ENCODE measurements at places on chromosomes 5 and 9.
A peak's percentile ranks its signal among the peaks of the same experiment; 100 is the strongest.

DNA sequence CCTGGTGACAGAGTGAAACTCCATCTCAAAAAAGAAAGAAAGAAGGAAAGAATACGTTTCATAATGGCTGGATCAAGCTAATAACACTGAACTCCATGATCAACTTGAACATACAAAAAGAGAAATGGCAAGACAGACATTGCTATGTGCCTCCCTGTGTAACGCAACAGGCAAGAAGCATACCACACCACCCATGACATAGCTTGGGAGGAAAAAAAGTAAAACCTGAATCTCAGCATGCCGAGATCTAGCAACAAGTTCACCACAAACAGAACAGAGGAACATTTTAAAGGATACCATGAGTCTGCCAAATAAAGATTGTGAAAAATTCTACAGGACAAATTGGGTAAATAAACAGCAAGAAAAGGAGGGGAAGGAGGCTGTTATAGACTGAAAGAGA is 26.7 kb downstream of the HOMER1 start:
- H3K27ac ChIP-seq = no peak overlapping the region
- no peaks in the 10 kb centered on the region for H3K27me3 ChIP-seq
- no peak overlapping the region for H3K4me3 ChIP-seq
- H3K36me3 ChIP-seq = no peaks in the 10 kb centered on the region
- no peak for DNase-seq

GRCh38 chr9:21902136-21902535 is 92.1 kb downstream of the CDKN2A start:
- H3K36me3 ChIP-seq = no peaks in the 10 kb centered on the region
- no peak for DNase-seq
- H3K27me3 ChIP-seq = no peaks in the 10 kb centered on the region
- no peaks in the 10 kb centered on the region for H3K4me1 ChIP-seq
- no peak overlapping the region for H3K27ac ChIP-seq

DNA sequence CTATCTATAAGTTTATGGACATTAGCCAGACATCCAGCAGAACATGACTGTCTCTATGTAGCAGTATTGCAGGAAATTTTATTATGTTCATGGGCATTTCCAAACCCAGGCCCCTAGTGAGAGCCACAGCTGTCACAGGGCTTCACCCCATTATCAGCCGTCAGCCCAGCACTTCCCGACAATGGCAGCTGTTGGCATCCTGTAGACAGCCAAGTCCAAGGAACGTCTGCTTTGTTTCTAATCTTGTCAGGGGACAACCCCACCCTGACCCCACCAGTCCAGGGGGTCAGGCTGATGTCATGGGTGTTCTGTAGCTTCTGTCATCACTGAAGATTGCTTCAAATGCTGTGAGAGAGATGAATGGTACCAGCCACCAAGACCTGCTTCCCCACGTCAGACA is 565.3 kb upstream of the BRINP1 start:
- no peaks in the 10 kb centered on the region for H3K4me1 ChIP-seq
- H3K36me3 ChIP-seq = no peaks in the 10 kb centered on the region
- H3K27ac ChIP-seq = no peak overlapping the region
- H3K4me3 ChIP-seq = no peak overlapping the region
- no peaks in the 10 kb centered on the region for H3K27me3 ChIP-seq

GRCh38 chr5:93654676-93655075 is 71.7 kb downstream of the NR2F1 start:
- no peaks in the 10 kb centered on the region for H3K27me3 ChIP-seq
- no peak for DNase-seq
- H3K4me1 ChIP-seq = no peaks in the 10 kb centered on the region
- H3K4me3 ChIP-seq = no peak overlapping the region

- H3K36me3 ChIP-seq = no peaks in the 10 kb centered on the region
- no peaks in the 10 kb centered on the region for H3K27me3 ChIP-seq
- no peak overlapping the region for H3K4me3 ChIP-seq
- H3K27ac ChIP-seq = no peak overlapping the region
- DNase-seq = no peak
- no peaks in the 10 kb centered on the region for H3K4me1 ChIP-seq
These were observed 78.5 kb downstream of the KIF4B start for GRCh38 chr5:155091768-155092717.

DNA sequence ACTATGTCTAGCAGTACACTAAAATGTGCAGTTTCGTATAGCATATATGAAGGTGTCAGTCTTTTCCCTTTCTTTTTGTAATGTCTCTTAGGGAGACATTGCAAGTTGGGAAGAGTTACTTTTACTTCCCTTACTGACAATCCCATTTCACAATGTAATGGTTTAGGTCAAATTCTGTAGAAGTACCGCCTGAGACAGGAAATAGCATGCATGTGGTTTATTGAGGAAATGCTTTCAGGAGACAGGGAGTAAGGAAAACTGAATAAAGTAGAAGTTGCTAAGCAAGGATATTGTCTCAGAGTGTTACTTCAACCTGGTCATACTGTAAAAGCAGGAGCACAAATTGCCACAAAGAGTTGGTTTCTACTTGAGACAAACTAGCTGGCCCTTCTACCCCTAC is 32.1 kb upstream of the MSANTD3 start:
- no peak overlapping the region for H3K4me3 ChIP-seq
- no peaks in the 10 kb centered on the region for H3K27me3 ChIP-seq
- H3K27ac ChIP-seq = no peak overlapping the region
- no peak for DNase-seq
- no peaks in the 10 kb centered on the region for H3K4me1 ChIP-seq

GRCh38 chr5:88602584-88602983 is 280.4 kb downstream of the MEF2C start:
- no peak for DNase-seq
- H3K27ac ChIP-seq = no peak overlapping the region
- H3K36me3 ChIP-seq = no peaks in the 10 kb centered on the region
- no peaks in the 10 kb centered on the region for H3K27me3 ChIP-seq

- H3K36me3 ChIP-seq = no peaks in the 10 kb centered on the region
- peak overlapping the region; percentile 12 for H3K27ac ChIP-seq
- H3K27me3 ChIP-seq = no peaks in the 10 kb centered on the region
- DNase-seq = no peak
- no peak overlapping the region for H3K4me3 ChIP-seq
These were observed 8.5 kb upstream of the FEM1C start for GRCh38 chr5:115553082-115553481.

DNA sequence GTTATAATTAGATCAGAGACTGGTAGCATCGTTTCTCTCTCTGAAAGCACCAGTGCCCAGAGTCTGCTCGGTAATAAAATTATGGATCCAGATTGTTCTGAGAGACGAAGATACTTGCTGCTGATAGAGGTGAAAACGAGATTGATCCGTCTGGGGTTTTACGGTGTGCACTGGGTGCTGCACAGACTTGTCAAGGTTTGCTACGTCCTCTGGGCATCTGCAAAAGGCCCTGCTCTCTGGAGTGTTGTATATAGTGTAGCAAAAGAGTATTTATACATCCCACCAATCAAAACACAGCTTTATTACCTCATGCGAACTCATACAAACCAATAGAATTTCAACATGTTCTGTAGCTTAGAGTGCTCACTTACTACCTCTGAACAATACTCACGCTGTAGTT is 219.3 kb downstream of the PBX3 start:
- no peaks in the 10 kb centered on the region for H3K27me3 ChIP-seq
- H3K4me3 ChIP-seq = no peak overlapping the region
- peaks cover 22% of the 10 kb centered on the region for H3K36me3 ChIP-seq
- H3K27ac ChIP-seq = no peak overlapping the region
- peaks cover 24% of the 10 kb centered on the region for H3K4me1 ChIP-seq

DNA sequence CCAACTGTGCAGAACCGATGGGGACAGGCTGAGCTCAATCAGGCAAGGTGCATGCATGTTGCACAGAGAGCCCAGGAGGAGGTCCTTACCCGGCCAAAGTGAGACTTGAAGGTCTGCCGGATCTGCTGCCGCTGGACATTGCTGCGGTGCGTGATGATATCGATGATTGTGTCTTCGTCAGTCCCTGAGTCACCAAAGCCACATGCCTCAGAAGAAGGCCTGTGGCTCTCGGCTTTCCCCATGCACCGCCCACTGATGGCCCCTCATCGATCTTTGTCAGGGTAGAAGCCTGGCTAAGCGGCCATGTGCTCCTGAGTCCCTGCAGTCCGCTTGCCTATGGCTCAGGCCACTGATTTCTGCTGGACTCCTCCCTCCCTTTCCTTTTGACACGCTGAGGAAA is 34.8 kb downstream of the ANXA6 start:
- H3K4me3 ChIP-seq = no peak overlapping the region
- no peak overlapping the region for H3K27ac ChIP-seq
- no peaks in the 10 kb centered on the region for H3K27me3 ChIP-seq
- no peak for DNase-seq
- peaks cover 88% of the 10 kb centered on the region for H3K36me3 ChIP-seq
- H3K4me1 ChIP-seq = peaks cover 66% of the 10 kb centered on the region

GRCh38 chr9:106889061-106889590 is 26.2 kb downstream of the ZNF462 start:
- H3K36me3 ChIP-seq = no peaks in the 10 kb centered on the region
- H3K27me3 ChIP-seq = no peaks in the 10 kb centered on the region
- no peak overlapping the region for H3K4me3 ChIP-seq

DNA sequence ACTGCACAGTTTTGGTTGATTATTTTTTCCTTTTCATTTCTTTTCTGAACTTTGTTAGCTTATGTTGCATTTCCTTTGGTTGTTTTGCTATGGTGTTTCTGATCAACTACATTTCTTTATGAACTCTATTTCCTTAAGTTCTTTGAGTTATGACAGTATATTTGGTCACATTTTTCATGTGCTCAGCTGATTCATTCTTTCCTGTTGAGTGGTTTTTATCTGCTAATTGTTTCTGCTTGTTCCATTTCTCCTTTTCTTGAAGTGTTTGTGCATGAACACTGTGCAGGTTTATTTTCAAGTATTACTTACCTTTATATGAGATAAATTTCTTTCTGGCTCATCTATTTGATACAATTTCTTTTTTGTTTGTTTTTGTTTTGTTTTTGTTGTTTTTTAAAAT is 50.9 kb upstream of the MACIR start:
- H3K27ac ChIP-seq = no peak overlapping the region
- H3K4me3 ChIP-seq = no peak overlapping the region
- no peak for DNase-seq
- no peaks in the 10 kb centered on the region for H3K27me3 ChIP-seq

DNA sequence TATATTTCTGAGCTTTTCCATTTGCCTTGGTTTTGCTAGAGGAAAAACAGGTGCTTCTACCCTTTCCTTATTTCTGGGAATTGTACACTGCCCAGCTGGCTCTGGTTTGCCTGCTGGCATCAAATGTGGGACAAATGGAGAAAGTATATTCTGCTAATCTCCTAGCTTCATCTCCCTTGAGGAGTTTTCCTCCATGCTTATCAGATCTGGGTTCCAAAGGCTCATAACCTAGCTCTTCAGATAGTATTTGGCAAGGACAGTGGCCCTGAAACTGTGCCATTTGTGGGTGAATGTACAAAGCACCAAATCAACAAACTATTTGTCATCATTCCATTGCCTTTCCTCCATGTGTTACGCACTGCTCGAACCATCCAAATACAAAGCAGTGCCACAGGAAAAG is 16.2 kb downstream of the PRLR start:
- no peak for DNase-seq
- no peak overlapping the region for H3K27ac ChIP-seq
- H3K27me3 ChIP-seq = no peaks in the 10 kb centered on the region

GRCh38 chr5:74875994-74876791 is 10.0 kb upstream of the FAM169A start:
- DNase-seq = no peak
- H3K4me1 ChIP-seq = no peaks in the 10 kb centered on the region
- H3K27me3 ChIP-seq = no peaks in the 10 kb centered on the region
- H3K36me3 ChIP-seq = no peaks in the 10 kb centered on the region

DNA sequence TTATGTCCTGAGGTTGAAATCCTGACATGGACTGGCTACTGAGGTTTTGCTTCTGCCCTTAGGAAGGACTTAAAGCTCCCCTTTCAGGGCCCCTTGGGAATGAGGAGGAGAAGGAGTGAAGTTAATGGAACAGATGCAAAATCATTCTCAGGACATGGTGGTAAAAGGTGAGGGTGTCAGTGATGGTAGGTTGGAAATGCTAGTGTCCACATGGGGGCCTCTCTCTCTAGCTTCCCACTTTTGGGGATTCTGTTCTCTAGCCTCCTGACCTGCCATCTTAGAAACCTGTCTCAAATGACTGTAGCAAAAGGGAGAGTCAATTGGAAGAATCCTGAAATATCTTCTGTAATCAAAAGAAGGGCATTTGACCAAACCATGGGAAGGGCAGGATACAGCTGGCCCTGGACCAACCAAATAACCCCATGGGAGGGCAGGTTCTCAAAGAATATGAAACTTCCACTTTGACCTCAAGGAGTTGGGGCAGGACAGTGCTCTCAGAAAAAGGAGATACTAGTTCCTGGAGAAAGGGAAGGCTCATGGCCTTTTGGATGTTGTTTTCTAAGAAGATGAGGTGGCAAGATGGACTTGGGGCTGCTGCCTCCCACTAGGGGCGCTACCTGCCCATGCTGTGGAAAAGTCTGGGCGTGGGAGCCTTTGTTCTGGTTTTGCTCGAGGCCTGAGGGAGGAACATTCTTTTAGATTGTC is 21.2 kb upstream of the MLANA start:
- H3K4me1 ChIP-seq = no peaks in the 10 kb centered on the region
- no peaks in the 10 kb centered on the region for H3K27me3 ChIP-seq
- H3K27ac ChIP-seq = no peak overlapping the region
- DNase-seq = no peak

DNA sequence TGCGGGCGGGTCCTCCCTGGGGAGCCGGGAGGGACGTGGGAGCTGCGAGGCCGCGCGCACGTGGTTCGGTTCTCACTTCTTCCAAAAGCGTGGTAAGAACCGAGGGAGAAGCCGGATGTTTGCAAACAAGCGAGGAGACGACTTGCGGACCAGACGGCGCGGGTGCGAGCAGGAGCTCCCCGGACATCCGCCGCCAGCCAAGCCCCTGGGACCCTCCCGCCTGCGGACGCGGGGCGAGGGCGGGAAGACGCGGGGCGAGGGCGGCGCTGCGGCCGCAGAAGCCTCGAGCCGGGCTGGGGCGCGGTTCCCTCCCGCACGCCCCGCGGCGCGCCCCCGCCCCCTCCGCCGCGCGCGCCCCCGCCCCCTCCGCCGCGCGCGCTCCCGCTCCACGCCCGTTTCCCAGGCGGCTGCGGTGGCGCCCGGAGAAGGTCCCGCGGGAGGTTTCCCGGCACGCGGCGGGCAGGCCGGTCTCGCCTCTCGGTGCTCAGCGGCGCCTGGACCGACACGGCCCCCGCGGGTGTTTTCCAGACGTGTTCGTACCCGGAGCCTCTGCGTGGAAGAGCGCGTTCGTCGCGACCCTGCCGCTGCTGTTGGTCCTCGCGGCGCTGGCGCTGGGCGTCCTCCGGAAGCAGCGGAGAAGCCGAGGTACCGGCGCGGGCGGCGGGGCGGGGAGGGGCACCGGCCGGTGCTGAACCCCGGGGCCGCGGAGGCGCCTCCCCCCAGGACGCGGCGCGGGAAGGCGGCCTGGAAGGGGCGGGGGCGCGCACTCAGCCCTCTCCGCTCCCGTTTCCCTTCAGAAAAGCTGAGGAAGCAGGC is 12.8 kb downstream of the BTNL9 start:
- no peak for DNase-seq
- H3K36me3 ChIP-seq = no peaks in the 10 kb centered on the region
- peak overlapping the region; percentile 71 for H3K4me3 ChIP-seq
- H3K4me1 ChIP-seq = peaks cover 11% of the 10 kb centered on the region

Data from esophagus squamous epithelium (tissue), 5 donors.